ENCODE measurements at places on chromosomes 3 and 15.

- no peak for DNase-seq
Observed at GRCh38 chr3:101903451-101903871, 54.1 kb downstream of the NFKBIZ start.

DNA sequence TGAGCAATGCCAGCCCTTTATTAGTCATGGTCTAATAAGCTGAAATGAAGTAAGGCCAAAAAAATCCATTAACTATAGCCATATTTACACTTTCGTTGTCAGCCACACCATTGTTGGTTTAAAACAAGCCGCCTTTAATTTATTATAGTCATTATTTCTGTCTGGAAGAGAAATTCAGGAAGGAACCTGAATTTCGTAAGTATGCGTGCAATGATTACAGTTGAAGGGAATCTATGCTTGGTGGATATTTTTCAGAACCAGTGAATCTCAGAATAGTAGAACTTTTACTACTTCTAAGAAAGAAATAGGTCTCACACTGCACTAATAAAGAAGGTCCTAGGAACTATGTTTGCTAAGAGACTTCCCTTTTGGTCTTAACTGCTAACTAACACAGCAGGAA, 59.1 kb downstream of the FAM43A start:
- DNase-seq: no peak

DNA sequence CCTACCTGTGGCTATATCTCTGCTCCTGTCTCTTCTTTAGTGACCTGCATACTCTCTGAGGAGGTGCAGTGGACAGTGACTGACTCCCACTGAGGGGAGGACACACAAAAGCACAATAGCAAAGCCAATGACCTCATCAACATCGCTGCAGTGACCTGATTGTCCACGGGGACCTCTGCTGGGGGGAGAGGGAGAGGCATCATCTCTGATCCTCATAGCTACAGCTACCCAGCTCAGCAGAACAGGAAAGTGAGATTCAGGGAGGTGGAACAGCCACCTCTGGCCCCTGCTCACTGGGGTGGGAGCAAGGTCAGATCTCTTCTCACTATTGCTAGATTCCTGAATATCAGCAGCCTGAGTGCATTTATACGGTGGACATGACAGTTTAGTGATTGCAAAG, 179.2 kb downstream of the ATP10A start:
- no peak for DNase-seq

DNA sequence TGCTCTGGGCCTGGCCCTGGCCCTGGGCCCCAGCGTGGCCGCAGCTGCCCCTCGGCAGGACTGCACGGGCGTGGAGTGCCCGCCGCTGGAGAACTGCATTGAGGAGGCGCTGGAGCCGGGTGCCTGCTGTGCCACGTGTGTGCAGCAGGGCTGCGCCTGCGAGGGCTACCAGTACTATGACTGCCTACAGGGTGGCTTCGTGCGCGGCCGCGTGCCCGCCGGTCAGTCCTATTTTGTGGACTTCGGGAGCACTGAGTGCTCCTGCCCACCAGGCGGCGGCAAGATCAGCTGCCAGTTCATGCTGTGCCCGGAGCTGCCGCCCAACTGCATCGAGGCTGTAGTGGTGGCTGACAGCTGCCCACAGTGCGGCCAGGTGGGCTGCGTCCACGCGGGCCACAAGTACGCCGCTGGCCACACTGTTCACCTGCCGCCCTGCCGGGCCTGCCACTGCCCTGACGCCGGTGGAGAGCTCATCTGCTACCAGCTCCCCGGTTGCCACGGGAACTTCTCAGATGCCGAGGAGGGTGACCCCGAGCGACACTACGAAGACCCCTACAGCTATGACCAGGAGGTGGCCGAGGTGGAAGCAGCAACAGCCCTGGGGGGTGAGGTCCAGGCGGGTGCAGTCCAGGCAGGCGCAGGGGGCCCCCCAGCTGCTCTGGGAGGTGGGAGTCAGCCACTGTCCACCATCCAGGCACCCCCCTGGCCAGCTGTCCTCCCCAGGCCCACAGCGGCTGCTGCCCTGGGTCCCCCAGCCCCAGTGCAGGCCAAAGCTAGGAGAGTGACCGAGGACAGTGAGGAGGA, 21.7 kb downstream of the FBLN2 start:
- DNase-seq: no peak

Measured in SW480 (cell line).